ENCODE measurements at places on chromosomes 5 and 9. TPM values are rescaled to one million over a fixed set of nuclear protein-coding genes. Genes with fewer than 3 reads are reported as not detected.

CDO1 gene
- 10.9 TPM for total RNA-seq

LOX gene
- total RNA-seq = 1,031 TPM

SARDH gene
- 5.0 TPM for total RNA-seq

UNC13B gene
- 34.3 TPM for total RNA-seq

GRIN3A gene
- not detected for total RNA-seq

PCDHA2 gene
- 0.07 TPM for total RNA-seq

TUSC1 gene
- total RNA-seq = 9.4 TPM

CXCL14 gene
- 0.26 TPM for total RNA-seq

NUDT12 gene
- 10.8 TPM for total RNA-seq

MYOZ3 gene
- total RNA-seq = 2.3 TPM

LHFPL2 gene
- 83.6 TPM for total RNA-seq

EQTN gene
- total RNA-seq = not detected

WHRN gene
- 1.6 TPM for total RNA-seq

IFNA5 gene
- not detected for total RNA-seq

SGCD gene
- 2.5 TPM for total RNA-seq

ADGRD2 gene
- total RNA-seq = not detected

RXRA gene
- 27.6 TPM for total RNA-seq

BNC2 gene
- 14.5 TPM for total RNA-seq

ACOT12 gene
- total RNA-seq = 1.1 TPM

CCL27 gene
- total RNA-seq = 0.17 TPM

TBC1D9B gene
- total RNA-seq = 87.6 TPM

ALDH1A1 gene
- total RNA-seq = 2.8 TPM

SNX30 gene
- total RNA-seq = 13.3 TPM

PNPLA7 gene
- 2.0 TPM for total RNA-seq

OBP2B gene
- not detected for total RNA-seq

SEMA5A gene
- 86.2 TPM for total RNA-seq

IDNK gene
- 4.1 TPM for total RNA-seq

PDE4D gene
- 22.2 TPM for total RNA-seq

SLC6A18 gene
- not detected for total RNA-seq

SPAG8 gene
- 1.3 TPM for total RNA-seq

MARCOL gene
- not detected for total RNA-seq

BTNL3 gene
- total RNA-seq = not detected

CDHR2 gene
- total RNA-seq = not detected

IL31RA gene
- total RNA-seq = 0.76 TPM

ADAMTS19 gene
- total RNA-seq = 0.33 TPM

FAM169A gene
- 0.13 TPM for total RNA-seq

BTNL8 gene
- not detected for total RNA-seq
